Articular chondrocyte of knee joint (primary cell): ENCODE measurements at places on chromosomes 1 and 21. TPM values are rescaled to one million over a fixed set of nuclear protein-coding genes. Genes with fewer than 3 reads are reported as not detected.

MX1 gene
- 7.3 and 35.1 TPM in 2 replicates for total RNA-seq

MAEL gene
- total RNA-seq = not detected in 2 replicates

SFN gene
- 0.54 and 0.78 TPM in 2 replicates for total RNA-seq

PCP4 gene
- not detected in 2 replicates for total RNA-seq

LDLRAD2 gene
- total RNA-seq = 0.39 TPM in 1 of 2 replicates, not detected in the other

SLC25A34 gene
- total RNA-seq = 0.52 and 0.65 TPM in 2 replicates
